ENCODE measurements at places on chromosomes 6 and 20. TPM values are rescaled to one million over a fixed set of nuclear protein-coding genes. Genes with fewer than 3 reads are reported as not detected.

DNA sequence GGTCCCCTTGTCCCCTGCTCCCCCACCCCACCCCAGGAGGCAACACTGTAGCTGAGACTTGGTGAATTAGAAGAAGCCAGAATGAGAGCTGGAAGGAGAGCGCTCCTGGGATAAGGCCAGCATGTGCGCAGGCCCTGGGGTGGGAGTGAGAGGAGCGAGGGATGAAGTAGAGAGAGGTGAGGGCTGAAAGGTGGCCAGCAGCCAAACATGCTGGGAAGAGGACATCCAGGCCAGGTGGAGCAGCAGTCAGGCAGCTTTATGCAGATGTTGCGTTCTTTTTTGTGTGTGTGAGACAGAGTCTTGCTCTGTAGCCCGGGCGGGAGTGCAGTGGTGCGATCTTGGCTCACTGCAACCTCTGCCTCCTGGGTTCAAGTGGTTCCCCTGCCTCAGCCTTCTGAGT, 2.2 kb upstream of the BPIFB1 start:
- ATAC-seq: no peak

DNA sequence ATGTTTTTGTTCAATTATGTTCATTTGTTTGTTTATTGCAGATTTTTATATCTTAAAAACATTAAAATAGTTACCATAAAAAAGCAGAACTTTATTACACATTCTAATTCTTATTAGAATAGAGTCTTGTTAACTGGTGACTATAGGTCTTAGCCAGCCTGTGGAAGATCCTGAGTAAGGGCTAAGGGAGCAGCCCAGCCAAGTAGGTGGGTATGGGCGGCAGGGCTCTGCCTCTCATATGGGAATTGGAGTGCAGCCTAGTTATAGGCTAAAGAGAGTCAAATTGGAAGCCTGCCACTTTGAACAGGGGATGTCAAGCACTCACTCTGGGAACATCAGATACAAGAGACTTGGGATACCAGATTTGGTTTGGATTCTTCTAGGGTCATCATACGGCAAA, 10.5 kb upstream of the HSF2 start:
- ATAC-seq: no peak

GRCh38 chr6:133814797-133815196, 74.1 kb upstream of the TCF21 start:
- ATAC-seq: no peak

DNA sequence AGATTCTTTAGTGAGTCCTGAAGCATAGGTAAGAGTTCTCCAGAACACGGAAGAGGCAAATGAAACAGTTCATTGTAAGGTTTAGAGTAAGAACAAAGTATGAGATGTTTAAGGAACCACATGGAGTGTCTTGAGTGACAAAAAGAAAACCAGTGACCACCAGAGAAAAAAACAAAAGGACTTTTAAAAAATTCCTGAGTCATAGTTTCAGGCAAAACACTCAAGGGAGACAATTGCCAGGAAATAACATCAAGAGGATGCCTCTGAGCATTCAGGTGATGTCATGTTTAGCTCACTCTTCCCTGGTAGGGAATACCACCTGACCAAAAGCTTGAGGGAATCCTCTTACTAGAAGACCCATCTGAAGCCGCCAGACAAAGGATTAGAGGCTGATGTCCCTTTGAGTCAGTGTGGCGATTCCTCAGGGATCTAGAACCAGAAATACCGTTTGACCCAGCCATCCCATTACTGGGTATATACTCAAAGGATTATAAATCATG, 110.3 kb downstream of the COL19A1 start:
- no peak for ATAC-seq

GRCh38 chr20:24964506-24964840, 15.4 kb downstream of the CST7 start:
- no peak for ATAC-seq

GRCh38 chr6:15411766-15412165, 165.9 kb downstream of the JARID2 start:
- no peak for ATAC-seq

GRCh38 chr20:59729506-59729905, 125.2 kb downstream of the PHACTR3 start:
- ATAC-seq: no peak

GRCh38 chr6:7145885-7146828, 38.4 kb downstream of the RREB1 start:
- peak; percentile 78 for ATAC-seq

DNA sequence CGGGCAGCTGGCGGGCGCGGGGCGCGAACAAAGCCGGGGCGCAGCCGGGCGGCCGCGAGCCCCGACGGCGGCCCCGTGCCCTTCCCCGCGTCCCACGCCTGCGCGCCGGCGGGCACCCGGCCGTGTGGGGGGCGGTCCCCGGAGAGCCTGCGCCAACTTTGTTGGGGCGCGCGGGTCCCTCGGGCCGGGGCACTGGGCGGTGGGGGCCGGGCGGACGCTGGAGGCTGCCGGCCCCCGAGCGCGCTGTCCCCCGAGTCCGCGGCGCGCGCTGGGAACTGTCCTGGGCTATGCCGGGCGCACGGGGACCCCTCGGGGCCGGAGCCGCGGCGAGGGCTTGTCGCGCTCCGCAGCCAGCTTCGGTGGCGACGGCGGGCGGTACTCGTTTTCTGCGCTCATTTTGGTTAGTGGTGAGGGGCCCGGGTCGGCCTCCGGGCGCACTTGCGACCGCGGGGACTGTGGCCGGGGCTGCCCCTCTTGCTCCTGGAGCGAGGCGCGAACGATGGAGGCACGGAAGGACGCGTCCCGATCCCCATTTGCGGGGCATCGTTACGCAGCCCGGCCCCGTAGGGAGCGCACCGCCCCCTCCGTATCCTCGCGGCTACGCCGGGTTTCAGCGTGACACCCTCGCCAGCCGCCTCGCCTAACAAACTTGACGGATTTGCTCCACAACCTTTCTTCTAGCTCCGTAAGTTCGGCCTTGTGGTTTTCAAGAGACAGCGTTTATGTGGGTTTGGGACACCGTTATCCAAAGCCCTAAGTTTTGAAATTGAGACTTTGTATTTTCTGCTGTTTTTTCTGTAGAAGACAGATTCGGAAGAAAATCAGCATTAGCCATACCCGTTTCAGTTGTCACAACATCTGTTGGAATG, 622 bp downstream of the SS18L1 start:
- peak; percentile 31 for ATAC-seq

DNA sequence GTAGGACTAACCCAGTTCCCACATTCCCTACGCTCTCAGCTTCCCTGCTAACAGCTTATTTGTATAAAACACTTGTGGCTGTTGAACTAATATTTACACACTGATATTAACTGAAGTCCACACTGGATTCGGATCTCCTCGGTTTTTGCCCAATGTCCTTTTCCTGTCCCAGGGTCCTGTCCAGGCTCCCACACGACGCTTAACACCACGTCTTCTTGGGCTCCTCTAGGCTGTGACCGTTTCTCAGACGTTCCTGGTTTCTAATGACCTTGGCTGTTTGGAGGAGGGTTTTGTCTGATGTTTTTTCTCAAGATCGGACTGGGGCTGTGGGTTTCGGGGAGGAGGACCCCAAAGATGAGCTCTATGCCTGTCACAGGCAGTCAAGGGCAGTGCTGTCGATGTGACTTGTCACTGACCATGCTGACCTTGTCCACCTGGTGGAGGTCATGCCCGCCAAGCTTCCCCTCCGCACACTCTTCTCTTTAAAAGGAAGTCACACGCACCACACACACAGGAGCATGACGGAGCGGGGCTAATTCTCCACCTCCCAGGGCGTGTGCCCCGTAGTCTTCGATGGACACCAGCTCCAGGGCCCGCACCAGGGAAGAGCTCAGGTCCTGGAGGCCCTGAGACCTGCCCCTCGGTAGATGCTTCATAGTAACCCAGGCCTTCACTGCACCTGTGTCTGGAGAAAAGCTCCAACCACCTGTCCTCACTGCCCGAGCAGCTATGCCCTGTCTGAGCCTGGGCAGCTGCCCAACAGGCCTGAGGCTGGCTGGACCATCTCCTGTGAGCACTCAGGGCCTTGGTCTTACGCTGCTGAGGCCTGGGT, 72.0 kb downstream of the TTLL2 start:
- ATAC-seq: no peak

- ATAC-seq: no peak
Observed at GRCh38 chr20:12916699-12917098, 92.1 kb upstream of the SPTLC3 start.

DNA sequence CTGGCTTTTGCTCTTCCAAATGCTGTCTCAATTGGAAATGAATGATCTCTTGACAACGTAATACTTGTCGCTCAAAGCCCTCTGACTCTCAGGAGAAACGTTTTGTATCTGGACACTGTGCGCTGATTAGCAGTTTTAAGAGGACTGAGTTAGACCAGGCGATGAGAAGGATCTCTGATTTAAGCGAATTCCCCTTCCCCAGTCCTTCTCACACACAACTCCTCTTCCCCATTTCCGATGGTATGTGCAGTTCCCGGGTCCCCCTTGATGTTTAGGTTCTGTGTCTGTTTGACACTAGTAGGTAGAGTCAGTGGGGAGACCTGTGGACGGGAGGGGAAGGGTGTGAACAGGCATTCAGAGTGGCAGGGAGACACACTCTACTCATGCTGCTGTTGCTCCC, 2.5 kb downstream of the ZDHHC14 start:
- ATAC-seq: no peak

DNA sequence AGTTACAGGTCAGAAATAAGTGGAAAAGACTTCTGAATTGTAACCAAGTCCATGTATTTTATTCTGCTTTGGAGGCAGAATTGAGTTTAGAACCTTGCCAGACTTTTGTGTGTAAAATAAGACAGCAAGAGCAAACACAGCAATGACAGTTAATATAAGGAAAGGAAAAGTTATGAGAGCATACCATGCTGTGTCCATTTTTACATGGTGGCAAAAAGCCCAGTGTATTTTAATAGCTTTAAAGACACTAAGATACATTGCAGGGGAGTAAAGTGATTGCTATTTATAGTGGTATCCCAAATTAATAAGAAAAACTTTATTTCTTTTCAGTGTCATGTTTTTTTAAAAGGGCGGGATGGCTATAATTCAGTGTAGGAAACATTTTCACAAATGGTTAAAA, 45.2 kb downstream of the CDC5L start:
- ATAC-seq: no peak

DNA sequence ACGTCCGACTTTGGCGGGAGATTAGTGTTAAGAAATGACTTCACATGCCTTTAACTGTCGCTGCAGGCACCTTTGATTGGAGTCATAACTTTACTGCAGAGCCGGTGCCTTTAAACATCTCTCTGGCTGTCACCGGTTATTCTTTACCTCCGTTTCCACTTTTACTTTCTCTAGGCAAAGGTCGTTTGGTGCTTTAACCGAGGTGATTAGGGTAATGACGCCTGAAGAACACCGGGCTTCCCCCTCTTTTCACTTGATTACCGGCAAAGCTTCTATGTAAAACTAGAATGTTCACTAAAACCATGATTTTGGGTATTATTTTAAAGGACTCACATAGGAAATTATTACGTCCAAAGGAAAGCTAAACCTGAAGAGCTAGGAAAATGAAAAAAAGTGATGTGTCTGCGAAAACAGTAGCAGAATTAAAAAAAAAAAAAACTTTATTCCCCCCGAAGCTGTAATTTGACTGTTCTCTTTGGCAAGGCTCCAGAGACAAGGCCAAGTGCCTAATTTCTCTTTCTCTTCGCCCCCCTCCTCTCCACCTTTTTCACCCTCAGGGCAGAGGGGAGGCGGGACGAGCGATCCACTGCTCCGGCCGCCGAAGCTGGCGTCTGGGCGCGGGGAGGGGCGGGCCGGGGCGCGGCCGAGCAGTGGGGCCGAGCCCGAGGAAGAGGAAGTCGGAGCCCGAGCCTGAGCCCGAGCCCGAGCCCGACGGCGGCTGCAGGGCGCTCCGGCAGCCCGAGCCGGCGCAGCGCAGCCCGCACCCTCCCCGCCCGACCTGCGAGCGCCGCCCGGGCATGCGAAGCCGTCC, at the start of gene PLEKHG1:
Gene PLEKHG1, plus strand, starts transcription at position 687 of the 811 bp plus-strand sequence. CDS start 133,797 bp downstream, outside the sequence.
- ATAC-seq: peak; percentile 96

GRCh38 chr6:170185175-170185978, 105.5 kb downstream of the DLL1 start:
- no peak for ATAC-seq

- ATAC-seq: no peak
Observed at GRCh38 chr6:144823131-144823530, 538.0 kb downstream of the UTRN start.

DNA sequence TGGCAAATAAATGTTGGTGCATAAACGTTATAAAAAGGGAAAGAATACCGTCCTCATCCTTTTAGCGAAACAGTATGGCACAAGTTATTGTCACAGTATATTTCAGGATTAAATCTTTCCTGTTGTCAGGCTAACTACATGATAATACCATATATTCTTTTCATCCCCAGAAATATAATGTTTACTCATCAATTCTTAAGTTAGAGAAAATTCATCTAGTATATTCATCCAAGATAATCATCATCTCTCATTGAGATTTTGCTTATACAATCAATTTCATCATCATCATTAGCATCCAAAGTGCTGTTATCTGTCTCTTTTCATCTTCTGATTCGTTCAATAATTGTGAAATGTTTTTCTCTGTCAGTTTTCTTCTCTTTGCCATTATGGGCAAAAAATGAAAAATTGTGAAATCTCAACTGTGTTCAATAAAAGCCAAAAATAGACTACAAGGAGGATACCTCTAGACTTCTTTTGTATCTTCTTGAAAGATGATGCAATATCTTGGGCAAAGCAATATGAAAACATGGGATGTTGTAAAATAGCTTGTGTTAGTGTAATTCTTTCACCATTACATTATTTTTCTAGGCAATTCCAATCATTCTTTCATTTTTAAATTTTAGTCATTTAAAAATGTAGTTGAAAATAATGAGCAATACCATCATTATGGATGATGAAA, 2.6 kb downstream of the SPACA1 start:
- no peak for ATAC-seq

DNA sequence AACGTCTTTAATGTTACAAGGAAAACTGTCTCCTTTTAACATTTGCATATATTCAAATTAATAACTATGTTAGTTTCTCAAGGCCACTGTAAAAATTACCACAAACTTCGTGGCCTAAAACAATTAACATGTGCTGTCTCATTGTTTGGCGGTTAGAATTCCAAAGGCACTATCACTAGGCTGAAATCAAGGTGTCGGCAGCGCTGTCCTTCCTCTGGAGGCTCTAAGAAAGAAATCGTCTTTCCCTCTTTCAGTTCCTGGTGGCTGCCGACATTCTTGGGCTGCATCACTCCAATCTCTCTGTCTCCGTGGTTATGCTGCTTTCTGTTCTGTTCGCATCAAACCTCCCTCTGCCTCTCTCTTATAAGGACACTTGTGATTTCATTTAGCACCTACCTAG, 4.2 kb downstream of the TPD52L1 start:
- ATAC-seq: no peak

- no peak for ATAC-seq
Observed at GRCh38 chr6:28543651-28544610, 18.2 kb downstream of the GPX5 start.

The NOX3 gene
- total RNA-seq: not detected

The KCNK15 gene
- 1.0 TPM for total RNA-seq

The AVP gene
- not detected for total RNA-seq

The RAB32 gene
- 5.7 TPM for total RNA-seq

The HAO1 gene
- not detected for total RNA-seq

The POM121L2 gene
- total RNA-seq: not detected

The PHACTR1 gene
- total RNA-seq: 1.6 TPM

The GGTLC1 gene
- total RNA-seq: not detected

The CNKSR3 gene
- 24.5 TPM for total RNA-seq

The LY6G6C gene
- 10.8 TPM for total RNA-seq

The OOEP gene
- 0.36 TPM for total RNA-seq

The PGC gene
- total RNA-seq: not detected

The CCM2L gene
- total RNA-seq: 1.2 TPM

The ARHGAP40 gene
- 10.3 TPM for total RNA-seq

Measured in esophagus mucosa (tissue), 1 donor.